Smooth muscle cell of the pulmonary artery (primary cell): ENCODE measurements at places on chromosomes 12 and 14. TPM values are rescaled to one million over a fixed set of nuclear protein-coding genes. Genes with fewer than 3 reads are reported as not detected.

The NFE2 gene
- 0.07 and 0.10 TPM in 2 replicates for total RNA-seq

The AMDHD1 gene
- 0.07 and 0.13 TPM in 2 replicates for total RNA-seq

The RNFT2 gene
- total RNA-seq, result 6.1 and 6.6 TPM in 2 replicates

The AP1G2 gene
- 10.2 and 10.6 TPM in 2 replicates for total RNA-seq

The DUSP16 gene
- 5.7 and 6.6 TPM in 2 replicates for total RNA-seq

The EVL gene
- 17.7 and 22.5 TPM in 2 replicates for total RNA-seq

The LBHD2 gene
- total RNA-seq, result not detected in 2 replicates

The CCDC38 gene
- total RNA-seq, result not detected in 2 replicates

The PSMC1 gene
- total RNA-seq, result 92.2 and 93.3 TPM in 2 replicates

The GLIPR1L2 gene
- 0.46 and 1.7 TPM in 2 replicates for total RNA-seq
